ENCODE measurements at places on chromosomes 12 and 14. TPM values are rescaled to one million over a fixed set of nuclear protein-coding genes. Genes with fewer than 3 reads are reported as not detected.

ANO4 gene
- total RNA-seq = 5.9 TPM

ASIC1 gene
- total RNA-seq = 0.65 TPM

SSPN gene
- total RNA-seq = 2.4 TPM

PLEKHH1 gene
- 1.2 TPM for total RNA-seq

NOPCHAP1 gene
- 2.9 TPM for total RNA-seq

TMEM132D gene
- not detected for total RNA-seq

SIX1 gene
- not detected for total RNA-seq

RHNO1 gene
- 16.9 TPM for total RNA-seq

ARHGEF25 gene
- 22.4 TPM for total RNA-seq

FAM90A1 gene
- total RNA-seq = 0.11 TPM

JPH4 gene
- total RNA-seq = 0.22 TPM

IFI27L2 gene
- 53.8 TPM for total RNA-seq

PRH2 gene
- total RNA-seq = 1.2 TPM
